H7 (cell line): ENCODE measurements at places on chromosomes 12 and 14. TPM values are rescaled to one million over a fixed set of nuclear protein-coding genes. Genes with fewer than 3 reads are reported as not detected.

MYO1H gene
- total RNA-seq, result 0.04 TPM in 1 of 2 replicates, not detected in the other

VRTN gene
- total RNA-seq, result 139 and 140 TPM in 2 replicates

RESF1 gene
- total RNA-seq, result 51.8 and 69.6 TPM in 2 replicates

DNA sequence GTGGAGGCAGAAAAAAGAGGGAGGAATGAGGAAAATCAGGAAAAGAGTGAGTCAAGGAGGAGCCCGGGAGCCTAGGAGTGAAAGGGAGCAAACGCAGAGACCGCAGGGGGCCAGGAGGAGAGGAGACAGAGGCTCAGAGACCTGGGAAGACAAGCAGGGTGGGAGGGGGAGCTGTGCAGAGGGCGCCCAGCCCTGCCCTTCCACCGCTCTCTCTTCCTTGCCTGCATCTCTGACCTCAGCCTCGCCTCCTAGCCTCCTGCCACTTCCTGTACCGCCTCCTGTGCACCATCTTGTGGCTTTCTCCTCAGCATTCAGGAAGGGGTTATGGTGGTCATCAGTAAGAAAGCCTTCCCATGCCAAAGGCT is 1.3 kb downstream of the CLSTN3 start:
- DNase-seq, result no peak

DNA sequence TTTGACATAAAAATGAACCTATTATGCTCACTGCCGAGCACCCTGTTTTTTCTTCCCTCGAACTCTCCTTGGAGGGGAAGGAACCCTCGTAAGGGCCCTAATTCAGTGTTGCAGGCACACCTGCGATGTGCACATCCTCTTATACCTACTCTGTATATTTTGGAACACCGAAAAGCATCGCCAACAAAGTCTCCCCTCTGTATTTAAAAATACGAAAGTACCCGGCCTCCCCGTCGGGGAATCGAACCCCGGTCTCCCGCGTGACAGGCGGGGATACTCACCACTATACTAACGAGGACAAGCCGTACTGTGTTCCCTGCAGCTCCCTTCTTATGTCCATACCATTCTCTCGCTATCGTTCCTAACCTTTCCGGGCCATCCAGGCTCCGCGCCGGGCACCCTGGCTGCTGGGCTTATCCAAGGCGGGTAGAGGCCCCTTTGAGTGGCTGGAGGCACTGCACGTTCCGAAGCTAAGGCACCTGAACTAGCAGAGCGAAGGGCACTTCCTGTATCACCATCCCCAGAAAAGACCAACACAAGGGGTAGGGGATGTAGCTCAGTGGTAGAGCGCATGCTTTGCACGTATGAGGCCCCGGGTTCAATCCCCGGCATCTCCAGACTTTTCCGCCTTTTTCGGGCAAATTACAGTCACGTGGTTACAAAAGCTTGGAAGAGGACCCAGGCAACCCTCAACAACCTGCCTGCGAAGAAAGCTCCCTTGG is 25.1 kb upstream of the UBC start:
- peak; percentile 87 for DNase-seq

GRCh38 chr14:37253905-37254304 is 56.2 kb downstream of the MIPOL1 start:
- no peak for DNase-seq

DNA sequence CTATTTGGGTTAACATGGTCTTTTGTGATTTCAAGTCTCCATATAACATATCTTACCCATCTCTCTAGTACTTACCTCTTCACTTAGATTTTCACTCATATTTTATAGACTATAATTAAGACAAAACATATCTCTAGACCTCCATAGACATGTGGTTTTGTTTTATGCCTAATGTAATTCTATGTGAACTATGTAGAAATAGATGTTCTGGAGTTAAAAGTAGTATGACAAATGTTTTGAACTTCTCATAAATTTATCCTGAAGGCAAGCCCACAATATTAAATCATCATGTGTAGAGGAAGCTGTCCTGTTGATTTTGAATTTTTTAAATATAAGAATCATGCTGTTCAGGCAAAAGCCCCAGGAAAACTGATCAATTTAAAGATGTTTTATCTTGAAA is 169.2 kb downstream of the SYT1 start:
- no peak for DNase-seq
